NCI-H526 (cell line): ENCODE measurements at places on chromosomes 12 and 14.

DNA sequence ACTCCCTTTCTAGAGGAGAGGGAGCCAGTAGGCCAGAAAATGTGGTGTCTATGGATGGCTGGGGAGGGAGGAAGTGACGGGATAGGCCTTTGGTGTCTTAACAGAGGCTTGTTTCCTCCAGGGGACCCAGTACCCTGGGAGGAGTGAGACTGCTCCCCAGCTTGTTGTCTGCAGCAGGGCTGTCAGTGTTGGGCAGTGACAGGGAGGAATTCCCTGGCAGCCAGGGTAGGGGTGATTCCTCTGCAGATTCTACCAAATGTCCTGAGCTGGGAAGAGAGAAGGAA is 64.0 kb downstream of the GALNT16 start:
- DNase-seq, result no peak

DNA sequence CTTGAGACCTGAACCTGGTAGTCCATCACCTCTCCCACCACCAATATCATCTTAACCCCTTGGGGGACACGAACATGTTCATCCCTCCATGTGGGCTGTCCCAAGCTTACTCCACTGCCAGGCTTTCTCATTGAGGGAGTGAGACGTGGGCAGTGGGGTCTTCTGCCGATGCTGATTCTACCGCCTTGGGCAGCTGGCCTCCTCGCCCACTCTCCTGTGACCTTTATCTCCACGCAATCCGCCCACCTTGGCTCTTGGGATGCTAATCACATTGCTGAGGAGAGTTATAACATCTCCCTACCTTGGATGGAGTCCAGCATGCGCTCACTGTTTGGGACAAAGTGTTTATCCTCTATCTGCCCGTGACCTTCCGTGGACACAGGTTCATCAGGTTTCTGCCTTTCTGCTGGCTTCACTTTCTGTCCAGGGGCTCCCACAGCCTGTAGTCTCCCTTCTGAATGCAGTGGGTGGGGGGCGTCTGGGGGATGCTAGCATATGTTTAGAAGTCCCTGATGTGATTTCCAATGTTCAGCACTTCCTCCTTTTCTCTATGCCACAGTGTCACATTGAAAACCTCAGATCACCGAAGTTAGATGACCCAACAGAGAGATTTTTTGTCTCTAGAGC is 53.2 kb upstream of the ESRRB start:
- DNase-seq, result no peak

DNA sequence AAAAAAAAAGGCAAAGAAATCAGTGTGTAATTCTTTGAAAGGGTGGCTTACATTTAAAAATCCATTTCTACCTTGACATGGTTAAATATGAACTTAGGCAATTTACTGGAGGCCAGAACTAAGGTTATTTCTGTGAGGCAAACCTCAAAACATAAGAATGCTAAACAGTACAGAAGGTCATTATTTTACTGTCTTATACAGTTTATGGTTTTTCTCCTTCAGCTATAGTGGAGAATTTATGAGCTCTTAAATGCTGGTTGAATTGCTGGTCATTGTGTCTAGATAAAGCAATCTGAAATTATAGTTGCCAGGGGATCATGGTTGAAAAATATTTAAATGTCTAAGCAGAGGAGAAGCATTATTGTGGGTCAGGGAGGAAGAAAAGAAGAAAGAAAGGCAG is 70.5 kb downstream of the TRIM9 start:
- DNase-seq, result no peak

DNA sequence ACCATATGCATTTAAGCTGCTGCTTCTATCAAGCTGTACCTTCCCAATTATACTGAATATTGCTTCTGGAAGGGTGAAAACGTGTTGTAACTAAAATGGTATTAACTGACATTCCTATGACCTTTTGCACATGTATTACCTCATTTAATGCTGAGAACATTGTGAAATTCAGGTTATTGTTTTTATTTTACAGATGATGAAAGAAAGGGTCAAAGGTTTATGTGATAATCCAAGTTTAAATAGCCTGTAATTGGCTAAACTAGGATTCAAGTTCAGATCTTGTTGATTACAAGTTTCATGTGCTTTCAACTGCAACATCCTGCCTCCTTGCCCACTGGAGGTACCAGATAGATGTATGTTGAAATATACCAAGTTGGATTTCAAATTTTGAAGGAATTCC is 433.3 kb upstream of the PRICKLE1 start:
- no peak for DNase-seq

GRCh38 chr12:29438752-29439408 is 57.9 kb upstream of the ERGIC2 start:
- no peak for DNase-seq

DNA sequence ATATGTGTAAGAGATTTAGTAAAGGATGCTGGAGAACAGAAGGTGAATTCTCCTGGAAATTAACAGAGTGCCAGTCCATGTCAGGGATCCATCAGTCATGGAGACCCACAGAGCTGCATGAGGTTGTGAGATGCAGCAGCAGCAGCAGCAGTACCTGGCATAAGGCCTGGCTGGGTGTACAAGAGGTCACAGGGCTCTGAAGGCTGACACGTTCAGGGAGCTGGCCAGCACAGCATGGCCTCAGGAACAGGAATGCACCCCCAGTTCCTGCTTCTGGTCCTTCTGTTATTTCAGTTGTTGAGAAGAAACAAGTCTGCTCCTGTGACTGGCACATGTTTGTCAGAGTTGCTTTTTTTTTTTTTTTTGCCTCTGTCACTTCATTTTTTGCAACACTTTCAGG is 210.8 kb downstream of the CNTN1 start:
- DNase-seq, result no peak

- no peak for DNase-seq
Observed at GRCh38 chr12:46230306-46230705, 38.5 kb downstream of the SLC38A1 start.

DNA sequence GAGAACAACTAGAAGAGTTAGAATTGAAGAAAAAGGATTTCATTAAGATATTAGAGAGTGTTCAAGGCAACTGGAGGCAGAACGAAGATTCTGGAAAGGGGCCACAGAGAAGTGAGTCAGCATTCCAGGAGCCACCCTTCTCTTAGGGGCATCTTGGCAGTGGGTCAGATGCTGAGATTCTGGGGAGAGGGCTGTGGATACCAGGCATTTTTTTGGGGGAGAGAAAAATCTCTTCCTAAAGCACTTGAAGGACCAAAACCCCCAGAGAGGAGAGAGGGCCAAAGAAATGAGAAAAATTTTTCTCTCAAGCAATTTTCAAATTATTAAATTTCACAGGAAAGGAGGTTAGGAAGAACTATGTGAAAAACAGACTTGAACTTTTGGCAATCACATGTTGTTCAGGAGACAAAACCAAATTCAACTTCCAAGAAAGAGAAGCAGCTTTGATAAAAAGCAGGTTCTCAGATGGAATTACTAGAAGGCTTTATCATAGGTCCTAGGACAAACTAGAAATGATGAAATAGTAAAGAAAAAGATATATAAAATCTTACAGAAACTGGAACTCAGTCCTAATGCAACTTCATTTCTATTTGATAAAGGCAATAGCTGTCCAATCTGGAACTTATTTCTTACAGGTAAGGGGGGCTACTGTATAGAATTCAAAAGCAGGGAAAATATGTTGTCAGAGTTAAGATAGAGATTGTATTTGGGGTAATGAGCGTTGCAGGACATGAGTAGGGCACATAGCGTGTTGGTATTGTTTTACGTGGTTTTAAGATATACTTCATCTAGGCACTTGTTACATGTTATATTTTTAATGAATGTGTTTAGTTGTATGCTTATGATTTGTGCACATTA is 1.1 kb upstream of the CLEC2D start:
- no peak for DNase-seq

DNA sequence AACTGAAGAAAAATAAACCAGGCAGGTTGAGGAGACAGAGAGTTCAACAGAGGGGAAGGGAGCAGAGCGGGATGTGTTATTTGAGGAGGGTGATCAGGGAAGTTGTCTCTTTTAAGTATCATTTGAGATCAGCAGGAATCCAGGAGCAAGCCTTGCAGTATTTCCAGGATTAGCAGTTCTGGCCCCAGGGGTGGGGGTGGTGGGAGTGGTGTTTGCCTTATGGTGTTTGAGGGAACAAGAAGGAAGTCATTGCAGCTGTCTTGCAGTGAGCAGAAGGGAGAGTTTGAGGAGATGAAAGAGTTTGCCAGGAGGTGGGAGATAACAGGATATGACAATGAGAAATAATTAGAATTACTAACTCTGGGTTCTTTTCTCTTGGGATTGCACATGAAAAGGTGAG is 418.6 kb downstream of the NELL2 start:
- no peak for DNase-seq

- DNase-seq, result no peak
Observed at GRCh38 chr12:26465419-26466097, 270.2 kb downstream of the SSPN start.

GRCh38 chr12:56286044-56286830 is 13.9 kb downstream of the CS start:
- DNase-seq, result no peak

DNA sequence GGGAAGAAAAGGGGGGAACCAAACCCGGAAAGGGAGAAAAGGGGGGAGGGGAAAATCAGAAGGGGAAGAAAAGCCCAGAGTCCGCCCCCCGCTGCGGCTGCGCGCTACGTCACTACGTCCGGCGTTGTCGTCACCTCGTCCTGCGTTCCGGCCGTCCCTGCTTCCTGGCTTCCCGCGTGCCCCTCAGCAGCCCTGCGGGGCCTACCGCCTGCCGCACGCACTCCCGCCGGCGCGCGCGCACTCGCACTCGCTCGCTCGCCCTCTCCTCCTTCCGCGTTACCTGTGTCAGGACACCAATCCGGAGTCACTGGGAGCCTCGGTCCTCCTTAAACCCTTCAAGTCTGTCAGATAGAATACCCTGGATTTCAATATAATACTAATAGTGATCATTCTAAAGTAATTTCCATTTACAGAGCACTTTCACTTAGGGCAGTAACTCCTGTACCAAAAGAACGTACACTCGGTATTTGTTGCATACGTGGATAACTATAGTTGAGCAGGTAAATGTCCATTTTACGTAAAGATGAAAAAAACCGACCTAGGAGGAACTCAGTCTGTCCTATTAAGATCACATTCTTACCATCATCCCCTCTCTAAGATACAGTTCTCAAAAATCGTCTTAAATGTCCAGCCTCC is at the start of gene R3HDM2:
Gene R3HDM2, minus strand, starts transcription at position 113 of the 636 bp plus-strand sequence. CDS start 120,615 bp downstream, outside the sequence.
- DNase-seq, result peak; percentile 98

- DNase-seq, result no peak
Observed at GRCh38 chr12:27077586-27077985, 4.8 kb downstream of the C12orf71 start.

DNA sequence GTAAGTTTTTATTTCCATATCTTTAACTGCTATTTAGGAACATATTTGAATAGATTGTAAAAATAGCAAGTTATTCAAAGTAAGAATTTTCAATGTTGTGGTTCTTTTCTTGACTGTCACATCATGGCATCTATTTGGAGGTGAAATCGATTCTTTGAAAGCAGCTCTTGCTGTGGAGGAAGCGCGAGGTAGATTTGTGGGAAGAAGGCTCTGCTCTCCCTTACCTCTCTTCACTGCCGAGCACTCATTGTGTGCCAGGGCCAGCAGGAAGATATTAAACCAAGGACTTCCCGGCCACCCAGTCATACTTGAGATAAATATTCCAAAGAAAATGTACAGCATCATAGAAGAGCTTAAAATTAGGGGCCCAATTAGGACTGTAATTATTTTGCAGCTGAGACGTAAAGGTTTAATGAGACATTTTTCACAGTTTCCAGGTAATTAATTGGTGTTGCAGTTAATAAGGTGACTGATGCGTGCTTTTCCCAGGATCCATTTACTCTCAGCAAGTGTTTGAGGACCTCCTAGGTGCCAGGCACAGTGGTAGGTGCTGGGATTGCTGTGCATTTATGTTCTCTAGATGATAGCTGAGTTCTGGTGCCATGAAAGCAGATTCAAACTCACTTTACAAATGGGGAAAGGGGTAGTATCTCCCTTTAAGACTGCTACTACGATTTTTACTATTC is 89.2 kb upstream of the DYNC1H1 start:
- DNase-seq, result peak; percentile 46

- no peak for DNase-seq
Observed at GRCh38 chr14:103692871-103693270, 22.4 kb downstream of the XRCC3 start.

- DNase-seq, result no peak
Observed at GRCh38 chr12:112798048-112798760, 6.7 kb downstream of the RPH3A start.

GRCh38 chr12:46458500-46459102 is 86.0 kb upstream of the SLC38A2 start:
- no peak for DNase-seq

DNA sequence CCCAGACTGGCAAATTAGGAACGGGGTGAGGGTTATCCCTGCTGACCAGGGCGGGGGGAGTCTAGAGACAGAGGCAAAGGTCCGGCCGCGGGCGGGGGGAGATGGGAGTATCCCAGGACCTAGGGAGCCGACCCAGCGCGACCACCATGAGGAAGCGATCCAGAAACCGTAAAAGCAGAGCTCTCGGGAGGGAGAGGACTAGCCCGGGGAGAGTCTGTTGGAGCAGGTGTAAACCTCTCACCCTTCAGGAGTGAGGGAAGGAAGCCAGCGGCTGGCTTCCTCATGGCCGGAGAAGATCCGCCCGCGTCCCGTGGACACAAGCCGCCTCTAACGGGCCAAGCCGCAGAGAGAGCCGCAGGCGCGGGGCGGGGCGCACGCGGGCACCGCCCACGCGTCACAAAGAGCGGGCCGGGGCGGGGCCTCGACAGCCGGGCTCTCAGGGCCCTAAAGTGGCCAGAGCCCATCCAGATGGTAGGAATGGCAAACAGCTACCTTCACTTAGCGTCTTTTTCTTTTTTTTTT is at the start of gene ACRBP:
Gene ACRBP, minus strand, starts transcription at position 350 of the 522 bp plus-strand sequence. Its CDS starts 66 bp downstream, at position 284.
- peak; percentile 84 for DNase-seq

DNA sequence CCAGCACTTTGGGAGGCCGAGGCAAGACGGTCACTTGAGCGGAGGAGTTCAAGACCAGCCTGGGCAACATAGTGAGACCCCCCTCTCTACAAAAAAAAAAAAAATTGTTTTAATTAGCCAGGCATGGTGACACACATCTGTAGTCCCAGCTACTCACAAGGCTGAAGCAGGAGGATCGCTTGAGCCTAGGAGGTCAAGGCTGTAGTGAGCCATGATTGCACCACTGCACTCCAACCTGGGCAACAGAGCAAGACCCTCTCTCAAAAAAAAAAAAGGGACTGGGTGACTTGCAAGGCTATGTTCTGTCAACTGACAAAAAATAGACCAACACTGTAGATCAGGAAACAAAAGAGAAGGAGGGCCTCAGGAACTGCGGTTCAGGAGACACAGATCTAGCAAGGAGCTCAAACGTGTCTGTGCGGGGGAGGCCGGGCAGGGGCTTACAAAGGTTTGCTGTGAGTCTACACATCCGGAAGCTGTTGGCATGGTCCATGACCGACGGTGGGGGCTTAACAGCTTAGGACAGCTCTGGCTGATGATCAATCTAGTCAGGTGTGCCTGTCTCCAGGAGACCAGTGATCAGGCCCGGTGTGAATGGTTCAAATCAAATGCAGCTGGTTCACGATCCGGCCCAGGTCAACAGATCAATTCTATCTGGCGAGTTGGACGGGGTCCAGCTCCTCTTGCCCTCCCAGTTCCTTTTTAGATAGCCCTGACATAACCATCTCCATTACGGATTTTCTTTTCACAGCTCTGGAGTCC is 31.7 kb upstream of the INF2 start:
- no peak for DNase-seq

GRCh38 chr12:23816394-23816851 is 133.0 kb downstream of the SOX5 start:
- peak; percentile 55 for DNase-seq
